ENCODE measurements at places on chromosomes 5 and 9. TPM values are rescaled to one million over a fixed set of nuclear protein-coding genes. Genes with fewer than 3 reads are reported as not detected.

DNA sequence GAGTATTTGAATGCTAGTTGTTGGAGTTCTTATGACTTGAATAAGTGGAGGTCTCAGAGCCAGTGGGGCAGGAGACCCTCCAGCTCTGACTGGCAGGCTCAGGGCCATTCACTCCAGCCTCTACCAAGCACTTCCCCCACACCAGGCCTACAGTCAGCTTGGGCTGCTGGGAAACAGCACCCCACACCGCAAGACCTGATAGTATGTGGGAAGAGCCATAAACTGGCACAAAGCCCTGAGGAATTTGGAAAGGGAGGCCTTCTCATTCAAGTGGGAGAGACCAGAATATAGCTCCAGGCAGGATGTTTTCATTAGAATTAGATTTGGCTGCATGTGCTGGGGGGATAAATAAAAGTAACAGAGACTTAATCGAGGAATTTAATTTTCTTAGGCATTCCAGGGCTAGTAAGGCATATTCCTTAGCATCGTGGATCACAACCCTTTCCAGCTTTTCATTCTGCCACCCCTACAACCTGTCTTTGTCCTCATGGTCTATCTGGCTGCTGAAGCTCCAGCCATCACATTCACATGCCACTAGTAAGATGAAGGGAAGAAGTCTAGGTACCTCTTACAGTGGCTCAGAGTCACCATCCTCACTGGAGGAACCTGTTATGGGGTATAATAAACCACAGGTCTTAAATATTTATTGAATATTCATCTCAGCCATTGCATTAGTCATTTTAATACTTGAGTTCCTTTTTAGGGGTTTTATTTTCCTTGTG lies 47.5 kb downstream of the TMOD1 start:
- no peaks in the 10 kb centered on the region for H3K36me3 ChIP-seq
- DNase-seq, result no peak
- no peaks in the 10 kb centered on the region for H3K4me1 ChIP-seq
- no peak overlapping the region for H3K4me3 ChIP-seq

DNA sequence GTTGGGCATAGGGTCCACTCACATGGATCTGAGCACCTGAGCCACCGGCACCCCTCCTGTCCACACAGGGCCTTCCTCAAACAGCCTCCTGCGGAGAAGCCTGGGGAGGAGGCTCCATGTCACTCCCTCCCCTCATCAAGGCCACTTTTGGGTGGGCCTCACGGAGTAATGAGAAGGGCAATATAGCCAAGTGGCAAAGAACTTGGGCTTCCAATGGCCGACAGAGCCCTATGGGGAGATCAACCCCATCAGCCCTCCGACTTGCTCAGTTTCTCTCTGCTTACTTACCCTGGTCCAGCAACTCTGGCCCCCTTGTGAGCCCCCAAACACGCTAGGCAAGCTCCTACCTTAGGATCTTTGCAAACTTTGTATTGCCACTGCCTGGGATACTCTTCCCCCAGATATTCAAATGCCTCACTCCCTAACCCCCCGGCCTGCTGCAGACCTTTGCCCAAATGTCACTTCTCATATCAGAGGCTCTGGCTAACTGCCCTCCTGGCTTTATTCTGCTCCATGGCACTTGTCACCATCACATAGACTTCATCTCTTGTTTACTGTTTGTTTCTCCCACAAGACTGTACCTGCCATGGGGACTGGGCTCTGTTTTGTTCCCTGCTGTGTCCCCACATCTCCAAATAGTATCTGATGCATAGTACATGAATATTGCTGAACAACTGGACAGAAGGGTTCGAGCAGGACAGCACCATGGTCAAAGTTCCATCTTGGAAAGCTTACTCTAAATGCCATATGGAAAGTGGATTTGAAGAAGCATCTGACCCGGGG lies 220.8 kb downstream of the FSTL4 start:
- H3K4me1 ChIP-seq, result peaks cover 2% of the 10 kb centered on the region
- peak; percentile 1 for DNase-seq
- no peak overlapping the region for H3K4me3 ChIP-seq
- H3K36me3 ChIP-seq, result no peaks in the 10 kb centered on the region
- H3K27ac ChIP-seq, result no peak overlapping the region
- H3K27me3 ChIP-seq, result peaks cover 9% of the 10 kb centered on the region

DNA sequence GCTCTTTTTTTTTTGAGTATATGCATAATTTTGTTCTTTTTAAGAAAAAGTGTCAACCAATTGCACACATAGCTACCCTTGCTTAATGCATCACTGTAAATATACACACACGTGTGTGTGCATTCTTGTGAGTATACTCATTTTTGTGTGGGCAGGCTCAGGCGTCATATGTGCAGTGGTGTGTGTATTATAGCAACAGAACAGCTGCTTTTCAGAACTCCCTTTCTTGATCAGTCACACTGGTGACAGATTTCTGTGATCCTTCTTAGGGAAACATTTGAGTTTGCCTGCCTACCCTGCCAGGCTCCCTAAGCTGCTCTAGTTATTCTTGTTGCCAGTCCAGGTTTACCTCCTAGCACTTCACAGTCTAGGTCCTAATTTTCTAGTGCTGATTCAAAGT lies 287.0 kb upstream of the SEMA6A start:
- H3K27me3 ChIP-seq, result no peaks in the 10 kb centered on the region
- no peak overlapping the region for H3K27ac ChIP-seq
- H3K4me3 ChIP-seq, result no peak overlapping the region
- no peaks in the 10 kb centered on the region for H3K36me3 ChIP-seq

- no peak overlapping the region for H3K4me3 ChIP-seq
- H3K36me3 ChIP-seq, result no peaks in the 10 kb centered on the region
These were observed 3.5 kb downstream of the ARHGEF28 start for GRCh38 chr5:73629456-73629855.

DNA sequence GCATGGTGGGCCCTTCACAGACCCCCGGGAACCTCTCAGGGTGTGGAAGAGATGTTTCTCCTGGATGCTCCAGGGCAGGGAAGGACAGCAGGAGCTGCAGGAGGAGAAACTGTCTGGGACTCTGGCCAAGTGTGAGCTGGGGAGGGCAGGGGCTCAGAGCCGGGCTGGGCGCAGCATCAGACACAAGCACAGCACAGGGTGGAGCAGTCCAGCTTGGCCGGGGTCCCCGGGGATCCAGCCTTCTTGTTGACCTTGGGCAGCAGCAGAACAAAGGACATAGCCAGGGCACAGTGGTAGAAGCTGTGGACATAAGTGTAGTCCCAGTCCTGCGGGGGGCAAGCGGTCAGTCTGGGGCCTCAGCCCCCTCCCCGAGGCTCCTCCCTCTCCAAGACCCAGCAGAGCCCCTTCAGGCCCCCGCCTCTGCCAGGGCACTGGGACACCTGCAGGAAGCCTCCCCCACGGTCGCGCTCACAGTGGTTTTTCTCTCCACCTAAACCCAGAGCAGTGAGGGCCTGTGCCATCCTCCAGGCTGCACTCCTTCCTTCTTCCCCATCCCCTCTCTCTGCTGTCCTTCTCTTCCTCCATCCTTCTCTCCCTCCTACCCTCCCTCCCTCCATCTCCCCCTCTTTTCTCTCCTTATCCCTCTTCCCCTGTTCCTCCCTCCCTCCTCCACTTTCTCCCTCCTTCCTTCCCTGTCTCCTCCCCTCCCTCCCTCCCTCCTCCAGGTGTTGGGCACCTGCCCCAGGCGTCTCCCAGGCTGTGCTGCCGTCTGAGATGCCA lies 10.1 kb downstream of the MYMK start:
- no peak overlapping the region for H3K4me3 ChIP-seq
- H3K36me3 ChIP-seq, result no peaks in the 10 kb centered on the region
- DNase-seq, result no peak
- H3K27me3 ChIP-seq, result peaks cover under 1% of the 10 kb centered on the region
- H3K27ac ChIP-seq, result no peak overlapping the region

DNA sequence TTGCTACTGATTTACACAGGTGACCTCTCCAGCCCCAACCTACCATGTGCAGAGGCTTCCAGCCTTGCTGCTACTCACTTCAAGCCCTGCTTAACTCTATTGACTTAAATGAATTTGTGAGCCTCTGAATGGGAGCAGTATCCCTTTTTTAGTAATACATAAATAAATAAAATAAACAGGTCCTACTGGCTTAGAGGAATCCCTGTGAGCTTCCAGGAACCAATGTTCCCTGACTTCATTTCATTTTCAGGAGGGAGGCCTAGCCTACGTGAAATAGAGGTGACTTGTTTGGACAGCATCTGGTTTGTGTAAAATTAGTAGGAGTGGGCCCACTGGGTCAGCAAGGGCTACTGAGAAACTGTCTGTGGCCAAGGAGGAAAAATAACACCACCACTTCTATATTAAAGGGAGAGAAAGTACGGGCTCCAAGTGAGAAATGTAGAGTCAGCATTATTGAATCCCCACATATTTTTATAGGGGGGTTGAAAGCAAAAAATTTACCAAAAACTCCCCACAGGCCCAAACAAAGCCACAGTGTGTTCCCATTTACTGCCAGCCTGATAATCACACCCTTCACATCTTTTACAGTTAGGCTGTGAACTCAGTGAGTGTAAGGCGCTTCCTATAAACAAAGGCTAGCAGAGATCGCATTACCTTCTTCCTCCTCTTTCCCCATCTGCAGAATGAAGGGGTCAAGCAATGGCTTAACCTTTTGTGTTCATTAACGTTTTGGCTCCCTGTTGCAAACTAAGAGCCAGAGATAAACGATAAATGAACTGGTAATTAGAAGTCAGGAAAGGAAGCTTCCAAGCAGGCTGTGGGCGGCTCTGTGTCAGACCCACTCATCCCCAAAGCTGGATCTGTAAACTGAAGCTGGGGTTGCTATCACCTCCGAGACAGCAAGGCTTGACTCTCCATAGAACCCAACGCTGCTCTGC lies 138.8 kb upstream of the LIFR start:
- H3K36me3 ChIP-seq, result no peaks in the 10 kb centered on the region
- no peak overlapping the region for H3K27ac ChIP-seq
- H3K27me3 ChIP-seq, result peaks cover 7% of the 10 kb centered on the region
- H3K4me3 ChIP-seq, result no peak overlapping the region

- H3K27me3 ChIP-seq, result no peaks in the 10 kb centered on the region
- no peaks in the 10 kb centered on the region for H3K4me1 ChIP-seq
- no peak overlapping the region for H3K27ac ChIP-seq
- H3K36me3 ChIP-seq, result no peaks in the 10 kb centered on the region
These were observed 209.8 kb downstream of the ADAMTS6 start for GRCh38 chr5:65271906-65272305.

DNA sequence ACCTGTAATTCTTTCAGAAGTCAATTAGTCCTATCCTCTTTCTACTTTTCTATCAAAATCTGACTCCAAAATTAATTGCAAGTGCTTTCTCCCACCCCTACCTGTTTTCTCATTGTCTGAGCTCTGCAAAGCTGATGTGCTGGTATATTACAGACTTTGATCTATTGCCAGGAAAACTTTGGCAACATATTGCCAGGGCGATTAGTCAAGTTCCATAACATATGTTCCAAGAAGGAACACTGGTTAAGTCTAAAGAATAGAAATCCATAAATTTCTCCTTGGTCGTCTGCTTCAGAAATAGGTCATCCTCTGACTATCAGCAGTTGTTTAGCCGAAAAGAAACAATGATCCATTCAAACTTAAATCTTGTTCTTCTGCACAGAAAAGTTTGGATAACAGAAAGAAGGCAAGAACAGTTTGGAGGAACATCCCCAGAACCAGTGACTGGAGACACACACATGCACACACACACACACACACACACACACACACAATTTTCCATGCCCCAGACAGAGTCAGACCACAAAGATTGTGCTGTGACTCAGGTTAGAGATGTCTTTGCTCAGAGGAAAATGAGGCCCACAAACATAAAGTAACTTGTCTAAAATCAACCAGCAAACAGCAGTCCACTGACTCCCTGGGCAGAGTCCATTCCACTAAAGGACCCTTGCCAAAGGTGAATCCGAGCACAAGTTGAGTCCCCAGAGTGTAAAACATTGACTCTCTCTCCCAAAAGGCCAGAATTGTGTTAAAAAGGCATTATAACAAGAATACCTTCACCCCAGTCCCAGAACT lies 202.1 kb downstream of the DEPDC1B start:
- no peaks in the 10 kb centered on the region for H3K27me3 ChIP-seq
- H3K4me3 ChIP-seq, result no peak overlapping the region
- no peak for DNase-seq

Gene NKD2
- 14.4 TPM for total RNA-seq

Gene MCTP1
- not detected for total RNA-seq

Gene LECT2
- not detected for total RNA-seq

Gene PHYHD1
- 0.68 TPM for total RNA-seq

Gene SLC34A3
- not detected for total RNA-seq

Gene CARD9
- total RNA-seq, result 17.6 TPM

Gene ALDH1A1
- not detected for total RNA-seq

Gene ANXA2R
- total RNA-seq, result 2.5 TPM

Gene ROPN1L
- total RNA-seq, result 0.55 TPM

All from activated T-helper 2 cell treated with anti-CD3 and anti-CD28 coated beads, Interferon-gamma antibody, Interleukin-2, Interleukin-4, amounts not matched to agents 10 μg/mL and 5 μg/mL and 100 μg/mL, durations not matched to agents 14 hours and 24 hours and 36 hours (primary cell).